AML-193 (cell line): ENCODE measurements at places on chromosomes 2 and 18.

GRCh38 chr2:173311844-173312606 is 42.6 kb upstream of the CDCA7 start:
- no peak for DNase-seq

GRCh38 chr2:238406221-238406997 is 20.3 kb upstream of the ASB1 start:
- DNase-seq, result no peak

GRCh38 chr18:2547477-2548087 is 23.7 kb downstream of the METTL4 start:
- peak; percentile 61 for DNase-seq

DNA sequence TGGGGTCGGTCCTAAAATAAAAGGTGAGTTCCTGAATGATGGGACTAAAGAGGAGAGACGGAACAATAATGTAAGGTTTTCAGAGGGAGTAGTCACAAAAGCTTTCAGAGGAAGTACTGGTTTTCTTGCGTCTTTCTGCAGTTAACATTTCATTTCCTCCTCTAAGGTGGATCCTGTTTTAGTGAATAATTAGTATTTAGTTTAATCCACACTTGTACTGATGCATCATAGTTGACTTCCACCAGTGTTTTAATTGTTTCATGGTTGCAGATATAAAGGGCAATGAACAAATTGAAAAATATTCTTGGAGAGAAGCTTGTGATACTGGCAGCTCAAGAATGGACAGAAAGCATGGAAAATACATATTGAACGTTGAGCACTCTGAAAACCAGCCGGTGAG is at the start of gene DYNAP:
Gene DYNAP (plus strand): TSS at position 301 of the 400 bp plus-strand sequence. CDS start 38 bp downstream, at position 339.
- DNase-seq, result no peak

- DNase-seq, result no peak
These were observed 198.0 kb upstream of the CCDC150 start for GRCh38 chr2:196441527-196441926.

DNA sequence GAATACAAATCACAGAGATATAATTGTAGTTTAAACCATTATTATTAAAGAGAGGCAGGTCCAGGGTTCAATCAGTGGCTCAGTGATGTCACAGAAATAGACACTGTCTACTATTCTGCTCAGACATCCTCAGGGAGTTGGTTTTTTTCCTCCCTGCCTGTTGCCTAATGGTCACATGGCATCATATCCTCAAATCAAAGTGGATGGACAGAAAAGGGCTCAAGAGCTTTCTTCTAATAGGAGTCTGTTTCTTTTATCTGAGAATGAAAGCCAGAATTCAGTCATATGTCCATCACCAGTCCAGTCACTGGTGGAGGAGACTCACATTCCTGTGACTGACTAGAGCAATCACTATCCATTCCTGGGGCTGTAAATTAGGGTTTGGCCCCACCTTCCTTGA is 27.9 kb upstream of the EPC2 start:
- no peak for DNase-seq

- DNase-seq, result no peak
These were observed 376.6 kb downstream of the PTH2R start for GRCh38 chr2:208783184-208783583.

- no peak for DNase-seq
These were observed 40.0 kb downstream of the TTC32 start for GRCh38 chr2:19861813-19862212.

DNA sequence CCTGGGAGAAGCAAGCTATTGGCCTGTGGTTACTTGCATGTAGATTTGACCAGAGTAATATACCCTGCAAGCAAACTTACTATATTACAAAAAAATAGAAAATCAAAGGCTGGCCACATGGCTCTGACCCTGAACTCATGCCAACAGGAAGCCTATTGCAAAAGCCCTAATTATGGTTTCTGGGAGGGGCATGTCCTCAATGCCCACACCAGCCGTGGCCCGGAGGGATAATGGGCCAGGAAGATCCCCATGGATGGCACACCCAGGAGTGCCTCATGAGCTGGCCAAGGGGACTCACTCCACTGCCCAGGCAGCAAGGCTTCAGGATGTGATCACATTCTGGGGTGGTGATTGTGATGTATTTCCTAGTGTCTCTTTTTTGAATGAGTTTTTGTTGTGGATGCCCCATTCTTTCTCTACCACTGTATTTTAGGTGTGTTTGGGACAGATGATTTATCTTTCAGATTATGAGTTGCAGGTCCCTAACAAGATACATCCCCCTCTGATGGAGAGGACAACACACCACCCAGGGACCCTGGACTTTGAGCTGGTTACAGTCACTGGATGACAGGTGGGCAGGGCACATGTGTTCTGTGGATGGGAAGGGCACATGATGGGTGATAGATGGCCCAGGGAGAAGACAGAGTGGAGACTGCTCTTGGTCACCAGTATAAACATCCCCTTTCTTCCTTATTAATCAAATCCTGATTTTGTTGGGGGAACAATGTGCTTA is 18.7 kb upstream of the TFCP2L1 start:
- DNase-seq, result no peak

DNA sequence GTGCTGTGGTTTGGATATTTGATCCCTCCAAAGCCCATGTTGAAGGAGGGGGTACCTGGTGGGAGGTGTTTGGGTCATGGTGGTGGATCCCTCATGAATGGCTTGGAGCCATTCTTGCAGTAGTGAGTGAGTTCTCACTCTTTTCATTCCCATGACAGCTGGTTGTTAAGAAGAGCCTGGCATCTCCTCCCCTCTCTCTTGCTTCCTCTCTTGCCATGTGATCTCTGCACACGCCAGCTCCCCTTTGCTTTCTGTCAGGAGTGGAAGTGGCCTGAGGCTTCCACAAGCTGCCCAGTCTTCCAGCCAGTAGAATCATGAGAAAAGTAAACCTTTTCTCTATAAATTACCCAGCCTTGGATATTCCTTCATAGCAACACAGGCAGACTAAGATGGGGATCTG is 8.6 kb downstream of the ADD2 start:
- no peak for DNase-seq

GRCh38 chr18:61337527-61337926 is 4.3 kb downstream of the CDH20 start:
- DNase-seq, result no peak
